Vagina (tissue), 2 donors: ENCODE measurements at places on chromosomes 12 and 14. TPM values are rescaled to one million over a fixed set of nuclear protein-coding genes. Genes with fewer than 3 reads are reported as not detected.
A peak's percentile ranks its signal among the peaks of the same experiment; 100 is the strongest.

Gene PPP1R1A
- 10.8 TPM for total RNA-seq

Gene CNPY2
- total RNA-seq: 65.6 TPM

Gene TMEM119
- 34.6 TPM for total RNA-seq

Gene TAS2R42
- not detected for total RNA-seq

- H3K36me3 ChIP-seq: no peaks in the 10 kb centered on the region
- H3K4me3 ChIP-seq: no peak overlapping the region
- no peak for DNase-seq
- H3K4me1 ChIP-seq: no peaks in the 10 kb centered on the region
Observed at GRCh38 chr12:83541446-83541845, 854.7 kb downstream of the TMTC2 start.

DNA sequence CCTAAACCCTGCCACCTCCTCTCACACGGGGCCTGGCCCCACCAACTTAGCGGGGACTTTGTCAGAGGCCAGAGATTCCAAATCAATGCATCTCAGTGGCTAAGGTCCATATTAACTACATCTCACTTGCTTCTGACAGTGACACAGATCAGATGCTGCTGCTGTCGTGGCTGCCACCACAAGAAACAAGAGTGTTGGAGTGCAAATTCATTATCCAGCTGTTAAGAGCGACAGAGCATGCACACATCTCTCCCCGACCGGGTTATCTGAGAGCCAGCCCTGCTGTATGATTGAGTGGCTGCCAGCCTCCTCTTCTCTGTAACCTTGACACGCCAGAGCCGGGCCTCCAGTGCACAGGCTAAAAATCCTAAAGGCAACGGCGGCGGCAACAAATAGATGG is 40.2 kb downstream of the SPRING1 start:
- no peak for DNase-seq
- H3K27ac ChIP-seq: no peak overlapping the region
- H3K4me3 ChIP-seq: no peak overlapping the region
- H3K4me1 ChIP-seq: peaks cover 13% of the 10 kb centered on the region
- no peaks in the 10 kb centered on the region for H3K27me3 ChIP-seq

- H3K36me3 ChIP-seq: no peaks in the 10 kb centered on the region
- H3K27me3 ChIP-seq: no peaks in the 10 kb centered on the region
- peaks cover 96% of the 10 kb centered on the region for H3K4me1 ChIP-seq
- H3K27ac ChIP-seq: peak overlapping the region; percentile 98
- no peak for DNase-seq
- no peak overlapping the region for H3K4me3 ChIP-seq
Observed at GRCh38 chr14:77041881-77042545, 13.5 kb upstream of the IRF2BPL start.

GRCh38 chr14:64253672-64254071 is 40.5 kb downstream of the ESR2 start:
- no peak overlapping the region for H3K27ac ChIP-seq
- no peak for DNase-seq
- no peaks in the 10 kb centered on the region for H3K36me3 ChIP-seq
- H3K4me1 ChIP-seq: no peaks in the 10 kb centered on the region

DNA sequence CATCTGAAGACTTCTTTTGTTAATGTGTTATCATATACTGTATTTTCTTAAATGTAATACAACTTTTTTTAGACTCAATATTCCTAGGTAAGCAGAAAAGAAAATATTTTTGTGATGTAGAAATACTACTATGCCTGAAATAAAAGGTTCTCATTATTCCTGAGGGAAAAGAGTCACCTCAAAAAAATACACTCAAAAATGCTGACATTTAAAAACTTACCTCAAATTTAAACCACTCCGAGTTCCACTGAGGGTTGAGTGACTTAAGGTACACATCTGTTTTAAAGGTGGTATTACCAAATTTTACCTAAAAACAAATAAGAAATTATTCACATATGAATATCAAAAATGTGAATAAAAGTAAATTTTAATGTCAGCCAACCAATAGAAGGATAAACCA is 9.3 kb downstream of the C2CD5 start:
- no peak overlapping the region for H3K4me3 ChIP-seq
- peaks cover 23% of the 10 kb centered on the region for H3K4me1 ChIP-seq
- H3K27ac ChIP-seq: no peak overlapping the region
- no peaks in the 10 kb centered on the region for H3K27me3 ChIP-seq
- peaks cover 26% of the 10 kb centered on the region for H3K36me3 ChIP-seq

GRCh38 chr12:91417650-91418049 is 235.0 kb upstream of the DCN start:
- DNase-seq: no peak
- H3K4me1 ChIP-seq: peaks cover 14% of the 10 kb centered on the region
- no peak overlapping the region for H3K4me3 ChIP-seq
- H3K27ac ChIP-seq: no peak overlapping the region
- no peaks in the 10 kb centered on the region for H3K36me3 ChIP-seq
- no peaks in the 10 kb centered on the region for H3K27me3 ChIP-seq

- H3K27me3 ChIP-seq: no peaks in the 10 kb centered on the region
- peaks cover 15% of the 10 kb centered on the region for H3K36me3 ChIP-seq
- DNase-seq: no peak
- peak overlapping the region; percentile 100 for H3K27ac ChIP-seq
- peaks cover 50% of the 10 kb centered on the region for H3K4me1 ChIP-seq
Observed at GRCh38 chr12:12723681-12724420, 6.7 kb downstream of the CDKN1B start.
